ENCODE measurements at places on chromosomes 1 and 21.

GRCh38 chr1:30521261-30521865 lies 202.0 kb downstream of the MATN1 start:
- no peak for DNase-seq

DNA sequence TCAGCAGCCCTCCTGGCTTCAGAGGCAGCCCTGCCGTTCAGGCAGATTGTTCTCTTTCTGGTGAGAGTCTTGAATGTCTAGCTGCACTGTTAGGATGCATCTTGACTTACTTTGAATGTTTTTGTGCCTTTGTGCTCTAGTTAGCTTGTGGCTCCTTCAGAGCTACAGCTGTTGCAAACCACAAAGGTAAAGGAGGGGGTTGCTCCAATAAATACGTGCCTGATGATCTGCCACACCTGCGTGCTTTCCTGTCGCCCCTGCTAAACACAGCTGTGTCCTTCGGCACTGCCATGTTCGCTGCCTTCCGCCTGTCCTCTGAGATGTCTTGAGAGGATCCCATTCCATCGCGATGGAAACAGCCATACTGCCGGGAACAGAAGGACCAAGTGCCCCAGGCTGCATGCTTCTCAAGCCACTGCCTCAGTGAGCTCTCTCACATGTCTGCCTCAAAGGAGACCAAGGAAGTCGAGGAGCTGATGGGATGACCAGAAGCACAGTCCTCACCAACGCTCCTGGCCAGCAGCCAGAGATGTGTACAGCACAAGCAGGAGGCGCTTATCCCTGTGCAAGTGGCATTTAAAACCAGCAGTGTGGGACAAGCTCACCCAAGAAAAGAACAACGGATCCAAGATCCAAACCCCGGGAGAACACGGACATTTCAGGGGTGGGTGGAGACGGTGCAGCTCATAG lies 12.0 kb upstream of the SMIM12 start:
- no peak for DNase-seq

- DNase-seq, result no peak
Observed at GRCh38 chr1:17731460-17731859, 23.7 kb upstream of the ACTL8 start.

- DNase-seq, result peak; percentile 63
Observed at GRCh38 chr1:23809751-23810171, 9.2 kb upstream of the GALE start.

DNA sequence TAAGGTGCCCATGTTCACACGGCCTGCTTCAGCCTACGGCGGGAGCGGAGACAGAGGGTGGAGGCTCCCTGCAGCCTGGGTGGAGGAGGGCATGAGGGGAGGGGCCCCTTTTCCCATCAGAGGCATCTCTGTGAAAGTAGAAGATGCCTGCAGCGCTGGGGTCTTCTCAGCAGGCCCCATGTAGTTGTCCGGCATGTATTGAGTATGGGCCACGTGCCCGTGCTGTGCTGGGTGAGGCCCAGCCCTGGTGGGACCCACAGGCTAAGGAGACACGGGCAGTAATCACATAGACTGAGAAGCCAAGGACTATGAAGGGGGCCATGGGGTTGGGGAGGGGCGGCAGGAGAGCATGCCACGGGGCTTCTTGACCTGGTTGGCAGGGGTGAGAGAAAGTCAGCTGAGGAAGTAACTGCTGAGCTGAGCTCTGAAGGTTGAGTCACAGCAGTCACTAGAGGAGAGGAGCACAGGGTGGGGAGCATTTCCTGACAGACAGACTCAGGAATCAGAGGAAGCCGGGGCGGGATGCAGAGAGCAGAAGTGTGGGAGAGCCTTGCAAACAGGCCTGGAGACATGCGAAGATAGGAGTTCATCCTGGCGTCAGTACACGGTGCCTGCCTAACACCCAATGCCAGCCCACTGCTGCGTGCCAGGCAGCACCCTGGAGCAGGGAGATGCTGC lies 21.6 kb downstream of the PSEN2 start:
- no peak for DNase-seq

GRCh38 chr1:117646956-117647355 lies 41.1 kb downstream of the TENT5C start:
- no peak for DNase-seq

GRCh38 chr1:231849981-231850380 lies 223.4 kb downstream of the DISC1 start:
- no peak for DNase-seq

GRCh38 chr1:46148318-46148717 lies 15.9 kb upstream of the PIK3R3 start:
- DNase-seq, result no peak

DNA sequence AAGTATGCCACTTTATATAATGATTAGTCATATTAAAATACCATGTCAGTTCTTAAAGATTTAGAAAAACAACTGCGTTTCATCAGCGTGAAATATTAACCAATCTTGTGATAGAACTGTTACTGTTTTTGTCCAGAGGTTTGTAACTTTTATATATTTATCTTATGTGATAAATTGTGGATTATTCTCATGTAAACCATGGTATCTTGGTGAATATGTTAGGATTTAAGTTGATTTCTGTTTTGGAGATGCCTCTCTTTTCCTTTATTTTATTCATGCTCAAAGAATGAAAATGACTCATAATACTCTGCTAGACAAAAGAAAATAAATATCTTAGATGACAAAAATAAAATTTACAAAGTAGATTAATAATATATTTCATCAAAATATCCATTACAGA lies 88.4 kb downstream of the ADGRL4 start:
- no peak for DNase-seq

DNA sequence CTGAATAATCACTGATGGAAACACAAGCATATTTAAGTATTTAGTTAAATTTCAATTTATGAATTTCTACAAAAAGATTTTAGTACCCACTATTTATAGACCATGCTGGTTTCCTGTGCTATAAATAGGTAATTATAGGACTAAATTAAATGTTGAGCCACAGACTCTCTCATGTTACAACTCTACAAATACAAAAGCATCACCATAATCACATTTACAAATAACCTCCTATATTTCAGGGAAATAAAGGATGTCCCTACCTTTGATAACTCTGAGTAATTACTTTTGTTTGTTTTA lies 32.6 kb upstream of the CCDC190 start:
- no peak for DNase-seq

- DNase-seq, result no peak
Observed at GRCh38 chr21:15414057-15414456, 315.7 kb upstream of the USP25 start.

DNA sequence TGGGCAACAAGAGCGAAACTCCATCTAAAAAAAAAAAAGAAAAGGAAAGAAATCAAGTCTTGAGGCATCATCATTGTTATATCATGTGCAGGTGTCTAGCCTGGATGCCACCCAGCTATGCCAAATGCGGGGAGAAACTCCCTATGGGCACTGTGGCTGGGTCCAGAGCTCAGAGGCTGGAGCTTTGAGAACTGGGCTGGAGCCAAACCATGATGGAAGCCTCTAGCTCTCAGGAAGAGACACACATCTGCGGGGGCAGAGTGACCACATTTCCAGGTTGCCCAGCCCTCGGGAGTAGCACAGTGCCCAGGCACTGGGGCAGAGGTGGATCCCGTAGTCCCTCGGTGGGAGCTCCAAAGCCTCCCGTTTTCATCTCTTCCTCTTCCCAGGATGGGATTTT lies 58.9 kb downstream of the COL18A1 start:
- no peak for DNase-seq

- no peak for DNase-seq
Observed at GRCh38 chr1:10613861-10614260, 139.1 kb downstream of the PEX14 start.

GRCh38 chr1:40817791-40818263 lies 34.2 kb downstream of the KCNQ4 start:
- no peak for DNase-seq

DNA sequence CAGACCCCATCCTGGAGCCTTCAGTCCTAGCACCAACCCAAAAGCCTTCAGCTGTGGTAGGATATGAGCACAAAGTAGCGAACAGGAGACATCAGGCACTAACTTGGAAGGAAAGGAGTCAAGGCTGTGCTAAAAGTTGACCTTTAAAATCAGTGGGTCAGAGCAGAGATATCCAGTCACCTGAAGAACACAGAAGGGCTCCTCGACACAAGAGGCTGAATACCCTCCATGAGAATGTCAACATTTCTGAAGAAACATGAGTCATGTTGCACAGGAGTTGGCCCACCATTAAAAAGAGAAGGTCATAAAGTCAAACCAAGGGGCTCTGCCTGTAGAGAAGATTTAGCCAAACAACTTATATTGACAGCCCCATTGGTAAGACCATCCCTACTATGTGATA lies 172.5 kb downstream of the PLPP3 start:
- DNase-seq, result no peak

DNA sequence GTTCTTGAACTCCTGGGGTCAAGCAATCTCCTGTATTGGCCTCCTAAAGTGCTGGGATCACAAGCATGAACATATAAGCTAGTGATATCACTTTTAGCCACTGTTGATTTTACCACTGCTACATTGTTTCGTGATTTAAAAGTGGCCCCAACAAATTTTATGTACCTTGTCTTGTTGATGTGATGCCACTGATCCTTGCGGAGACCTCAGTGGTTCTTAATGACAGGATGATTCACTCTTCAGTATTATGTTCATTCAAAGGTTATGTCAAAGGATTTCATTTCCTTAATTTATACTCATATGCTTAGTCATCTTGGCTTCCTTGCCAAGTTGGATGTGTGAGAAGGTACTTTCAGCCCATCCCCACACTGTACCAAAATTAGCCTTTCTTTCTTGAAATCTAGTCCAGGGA lies 12.1 kb downstream of the PRKACB start:
- no peak for DNase-seq

- DNase-seq, result no peak
Observed at GRCh38 chr1:94416901-94417727, 1.1 kb upstream of the ABCD3 start.

- DNase-seq, result no peak
Observed at GRCh38 chr1:67723620-67724019, 38.6 kb downstream of the GADD45A start.

- no peak for DNase-seq
Observed at GRCh38 chr1:220879509-220880361, 492 bp downstream of the HLX start.

- DNase-seq, result no peak
Observed at GRCh38 chr1:231144416-231145193, 17.3 kb upstream of the TRIM67 start.

- no peak for DNase-seq
Observed at GRCh38 chr1:235632506-235633401, 16.8 kb downstream of the GNG4 start.

DNA sequence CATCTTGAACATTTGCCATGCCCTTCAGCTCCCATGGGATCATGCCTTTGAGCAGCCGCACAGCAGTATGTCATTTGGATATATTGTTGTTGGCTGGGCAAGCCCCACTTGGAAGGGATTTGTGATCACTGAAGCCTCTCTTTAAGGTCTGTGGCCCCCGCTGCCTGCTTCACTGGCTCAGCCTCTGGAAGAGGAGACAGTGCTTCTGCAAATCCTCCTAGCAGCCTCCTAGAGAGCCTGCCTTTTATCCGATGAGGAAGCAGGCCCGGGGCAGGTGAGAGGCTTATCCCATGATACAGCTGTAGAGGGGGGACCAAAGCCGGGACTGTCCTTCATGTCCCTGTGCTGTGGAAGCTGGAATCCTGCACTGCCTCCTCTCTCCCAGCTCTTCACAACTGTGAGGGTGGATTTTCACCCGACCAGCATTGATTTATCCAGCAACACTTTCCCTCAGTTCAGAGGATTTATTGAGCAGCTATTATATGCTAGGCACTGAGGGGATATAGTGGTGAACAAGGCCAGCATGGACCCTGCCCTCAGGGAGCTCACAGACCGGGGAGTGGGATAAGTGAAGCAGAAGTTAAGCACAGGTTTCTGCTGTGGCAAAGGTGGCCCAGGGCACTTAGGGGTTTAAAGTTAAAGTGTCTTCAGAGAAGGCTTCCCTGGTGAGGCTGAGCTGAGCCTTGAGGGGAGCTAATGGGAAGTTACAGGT lies 3.9 kb downstream of the TMEM61 start:
- DNase-seq, result no peak

- DNase-seq, result no peak
Observed at GRCh38 chr1:54425152-54425584, 19.0 kb upstream of the SSBP3 start.

GRCh38 chr21:46250146-46250725 lies 21.7 kb upstream of the LSS start:
- DNase-seq, result no peak

GRCh38 chr1:48207131-48207530 lies 15.4 kb upstream of the SLC5A9 start:
- no peak for DNase-seq
